ENCODE measurements at places on chromosomes 6 and 20. TPM values are rescaled to one million over a fixed set of nuclear protein-coding genes. Genes with fewer than 3 reads are reported as not detected.

DNA sequence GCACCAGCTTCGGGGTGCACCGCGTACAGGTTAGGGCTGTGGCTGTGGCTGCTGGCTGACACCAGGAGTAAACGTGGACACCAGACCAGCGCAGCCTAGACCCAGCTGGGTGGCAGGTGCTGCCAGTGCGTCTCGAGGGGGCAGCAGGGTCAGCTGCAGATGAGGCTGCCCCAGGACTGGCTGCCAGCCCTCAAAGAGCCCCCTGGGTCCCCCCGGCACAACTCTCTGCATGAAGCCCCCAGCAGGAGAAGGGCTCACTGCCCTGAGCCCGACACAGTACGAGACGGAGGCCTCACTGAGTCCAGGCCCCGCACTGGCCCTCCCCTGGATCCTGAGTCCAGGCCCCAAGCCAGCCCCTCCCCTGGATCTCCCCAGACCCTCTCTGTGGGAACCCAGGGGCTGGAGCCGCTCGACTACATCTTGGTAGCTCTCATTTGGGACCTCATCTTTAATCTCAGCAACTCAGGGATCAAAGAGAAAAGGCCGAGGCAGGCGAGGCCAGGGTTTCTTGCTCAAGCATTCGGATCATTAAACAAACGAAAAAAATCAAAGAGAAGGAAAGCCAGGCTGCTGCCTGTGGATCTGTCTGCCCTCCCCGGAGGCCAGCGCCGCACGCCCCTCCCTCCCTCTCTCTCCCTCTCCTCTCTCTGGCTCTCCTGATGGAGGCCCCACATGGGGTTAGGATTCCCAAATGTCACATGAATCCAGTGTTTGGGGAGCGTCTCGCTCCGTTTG is 7.0 kb upstream of the NKAIN4 start:
- ATAC-seq = peak; percentile 74

DNA sequence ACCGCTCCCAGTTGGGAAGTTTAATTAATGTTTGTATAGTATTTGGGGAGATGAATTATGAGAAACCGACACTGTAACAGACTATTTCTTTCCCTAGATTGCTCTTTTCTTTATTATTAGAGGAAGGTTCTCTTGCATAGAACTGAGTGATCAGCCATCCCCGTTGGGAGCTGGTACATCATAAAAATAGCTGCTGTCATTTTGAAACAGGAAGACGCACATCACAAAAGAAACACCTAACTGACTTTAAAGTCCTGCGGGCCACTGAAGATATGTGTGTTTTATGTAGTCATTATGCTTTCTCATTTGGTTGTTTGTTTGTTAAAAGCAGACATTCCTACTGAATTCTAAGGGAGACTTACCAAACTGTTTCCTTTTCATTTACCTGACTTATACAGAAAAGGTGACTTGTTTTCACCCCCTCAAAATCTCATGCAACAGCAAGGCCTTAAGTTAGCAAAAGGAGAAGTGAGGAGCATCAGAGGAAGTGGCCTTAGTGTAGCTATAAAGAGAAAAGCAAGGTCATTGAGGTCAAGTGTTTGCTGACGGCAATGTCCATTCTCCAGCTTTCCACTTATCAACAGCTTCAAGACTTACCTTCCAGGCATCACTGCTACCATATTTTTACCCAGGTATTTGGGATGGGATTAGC is 91.0 kb downstream of the PKHD1 start:
- ATAC-seq = no peak

DNA sequence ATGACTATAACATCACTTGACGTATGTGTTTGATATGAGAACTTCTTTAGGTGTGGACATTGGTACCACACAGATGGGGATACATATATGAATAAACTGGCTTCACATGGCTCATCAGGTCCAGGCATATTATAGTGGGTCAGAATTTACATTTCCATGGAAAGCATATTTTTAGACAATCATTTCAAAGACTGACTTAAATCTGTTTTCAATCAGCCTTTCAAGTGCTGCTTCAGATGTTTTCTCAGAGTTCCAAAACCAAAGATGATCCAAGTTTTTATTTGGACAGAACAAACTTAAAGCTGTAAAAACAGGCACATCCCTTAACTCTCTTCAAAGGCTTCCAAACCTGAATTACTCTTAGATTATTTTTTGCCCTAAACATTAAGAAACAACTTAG is 88.1 kb downstream of the PRSS35 start:
- no peak for ATAC-seq

DNA sequence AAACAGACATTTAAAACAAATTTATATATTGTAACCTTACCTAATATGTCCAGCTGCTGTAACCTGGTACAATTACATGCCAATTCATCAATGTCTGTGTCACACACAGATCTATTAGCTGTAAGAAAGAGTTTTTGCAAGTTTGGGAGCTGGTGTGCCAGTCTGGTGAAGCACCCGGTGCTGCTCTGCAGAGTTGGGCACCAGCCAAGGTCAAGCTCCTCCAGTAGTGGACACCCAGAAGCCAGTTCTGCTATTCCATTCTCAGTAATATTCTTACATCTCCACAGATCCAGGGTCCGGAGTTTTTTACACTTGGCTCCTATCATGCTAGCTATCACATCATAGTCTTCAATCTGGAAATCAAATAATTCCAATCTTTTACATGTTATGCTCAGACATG is 41.0 kb downstream of the POU3F2 start:
- no peak for ATAC-seq

GRCh38 chr6:34469499-34469898 is 3.6 kb downstream of the PACSIN1 start:
- no peak for ATAC-seq

DNA sequence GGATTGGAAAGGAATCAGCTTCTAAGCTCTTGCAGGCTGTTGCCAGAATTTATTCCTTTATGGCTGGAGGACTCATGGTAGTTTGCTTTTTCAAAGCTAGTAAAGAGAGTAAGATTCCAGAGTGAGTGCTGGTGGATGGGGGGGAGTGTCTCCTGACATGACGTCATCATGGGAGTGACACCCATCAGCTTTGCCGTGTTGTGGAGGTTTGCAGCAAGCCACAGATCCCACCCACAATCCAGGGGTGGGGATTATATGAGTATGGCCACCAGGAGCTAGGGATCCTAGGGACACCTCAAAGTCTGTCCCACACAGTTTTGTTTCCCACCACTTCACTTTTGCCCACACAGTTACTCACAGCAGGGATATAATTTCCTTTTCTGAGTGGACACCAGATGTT is 28.7 kb upstream of the PMEPA1 start:
- no peak for ATAC-seq

GRCh38 chr20:50216543-50217206 is 26.0 kb downstream of the CEBPB start:
- ATAC-seq = no peak

- ATAC-seq = no peak
Measured at GRCh38 chr6:118697554-118697953, 46.2 kb upstream of the CEP85L start.

DNA sequence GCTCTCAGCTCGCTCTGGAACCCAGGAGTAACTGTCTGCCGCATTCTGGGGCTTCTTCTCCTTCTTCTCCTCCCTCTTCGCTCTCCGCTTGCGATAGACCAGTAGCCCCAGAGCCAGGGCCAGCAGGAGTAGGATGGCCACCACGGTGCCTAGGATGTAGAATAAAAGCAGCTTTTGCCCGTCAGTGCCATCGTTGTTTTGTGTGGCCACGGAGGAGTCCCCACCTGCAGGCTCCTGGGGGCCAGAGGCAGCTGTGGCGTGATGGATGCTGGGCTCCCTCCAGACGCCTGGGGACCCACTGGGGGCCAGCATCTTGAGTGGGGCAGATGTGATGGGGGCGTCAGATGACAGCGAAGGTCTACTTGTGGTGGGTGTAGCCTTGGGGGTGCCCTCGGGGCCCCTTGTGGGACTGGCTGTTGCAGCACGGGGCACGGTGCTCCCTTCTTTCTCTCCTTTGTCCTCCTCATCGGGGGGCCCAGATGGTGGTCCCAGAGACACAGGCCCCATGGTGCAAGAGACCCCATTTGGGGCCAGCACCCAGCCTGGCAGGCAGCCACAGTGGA is 1.8 kb downstream of the CD93 start:
- no peak for ATAC-seq

DNA sequence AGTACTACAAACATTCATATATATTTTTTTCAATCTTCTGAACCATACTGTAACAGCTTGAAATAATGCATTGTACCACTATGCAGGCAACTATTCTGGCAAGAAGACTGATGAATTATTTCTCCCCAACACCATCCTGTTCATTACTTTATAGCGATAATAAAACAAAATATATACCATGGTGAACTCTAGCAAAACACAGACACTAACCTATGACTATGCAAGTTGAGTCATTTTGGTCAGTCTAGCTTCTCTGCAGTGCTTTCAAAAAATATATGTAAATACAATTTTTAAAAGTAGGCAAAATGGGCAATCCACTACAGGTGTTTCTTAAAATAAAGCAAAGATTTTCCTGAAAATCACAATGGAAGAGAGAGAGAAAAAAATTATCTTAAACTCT is 20.3 kb downstream of the PHIP start:
- no peak for ATAC-seq

DNA sequence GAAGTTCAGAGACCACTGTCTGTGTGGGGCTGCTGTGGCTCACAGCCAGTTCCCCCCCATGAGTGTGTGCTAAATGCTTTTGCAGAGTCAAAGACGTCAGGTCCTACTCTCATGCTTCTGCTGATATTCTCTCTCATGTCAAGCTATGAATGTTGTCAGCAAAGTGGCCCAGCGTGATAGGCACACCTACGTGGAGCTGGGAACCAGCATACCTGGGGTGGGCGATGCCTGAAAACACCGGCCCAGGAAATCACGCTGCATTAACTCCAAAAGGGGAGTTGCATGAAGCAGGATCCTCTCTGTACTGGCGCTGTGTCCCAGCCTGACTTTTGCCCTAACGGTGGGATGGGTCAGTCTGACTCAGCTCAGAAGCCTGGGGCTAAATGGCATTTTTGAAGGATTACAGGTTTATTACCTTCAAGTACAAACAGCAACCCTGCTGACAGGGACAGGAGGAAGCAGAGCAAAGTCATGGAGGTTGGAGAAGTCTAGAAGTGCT is 9.0 kb upstream of the MRPS10 start:
- ATAC-seq = peak; percentile 17

GRCh38 chr6:48378884-48379407 is 267.9 kb upstream of the PTCHD4 start:
- ATAC-seq = no peak

GRCh38 chr6:11763460-11764249 is 14.9 kb downstream of the ADTRP start:
- ATAC-seq = no peak

GRCh38 chr6:12270551-12271230 is 19.5 kb upstream of the EDN1 start:
- ATAC-seq = no peak

GRCh38 chr6:107625264-107625663 is 135.3 kb downstream of the SOBP start:
- ATAC-seq = no peak

GRCh38 chr6:35065870-35066269 is 75.3 kb downstream of the TCP11 start:
- no peak for ATAC-seq

- ATAC-seq = no peak
Measured at GRCh38 chr20:62929051-62929538, 2.8 kb upstream of the DIDO1 start.

- ATAC-seq = no peak
Measured at GRCh38 chr6:72724545-72724944, 102.7 kb downstream of the KCNQ5 start.

DNA sequence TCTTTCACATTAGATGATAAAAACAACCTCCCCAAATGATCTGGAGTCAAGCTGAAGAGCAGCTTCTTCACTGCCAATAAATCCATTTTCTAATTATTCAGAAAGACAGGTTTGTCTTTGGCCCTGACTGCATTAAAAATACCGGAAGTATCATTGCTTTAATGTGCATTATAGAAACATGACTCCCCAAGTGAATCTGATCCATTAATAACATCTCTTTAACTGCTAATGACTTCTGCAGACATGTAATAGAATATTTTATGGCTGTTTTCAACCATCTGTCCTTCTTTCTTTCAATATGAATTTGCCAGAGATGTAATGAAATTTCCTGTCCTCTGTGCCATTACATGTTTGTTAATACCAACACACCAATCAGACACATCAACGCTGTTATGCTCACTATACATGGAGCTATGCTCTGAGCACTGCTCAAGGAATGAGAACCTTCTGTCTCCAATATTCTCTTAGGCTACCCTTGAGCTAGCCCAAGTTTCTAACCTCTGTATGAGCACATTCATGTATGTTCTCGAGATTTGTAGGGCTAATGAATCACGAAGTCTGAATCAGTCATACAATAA is 87.8 kb downstream of the LYRM4 start:
- peak; percentile 57 for ATAC-seq

DNA sequence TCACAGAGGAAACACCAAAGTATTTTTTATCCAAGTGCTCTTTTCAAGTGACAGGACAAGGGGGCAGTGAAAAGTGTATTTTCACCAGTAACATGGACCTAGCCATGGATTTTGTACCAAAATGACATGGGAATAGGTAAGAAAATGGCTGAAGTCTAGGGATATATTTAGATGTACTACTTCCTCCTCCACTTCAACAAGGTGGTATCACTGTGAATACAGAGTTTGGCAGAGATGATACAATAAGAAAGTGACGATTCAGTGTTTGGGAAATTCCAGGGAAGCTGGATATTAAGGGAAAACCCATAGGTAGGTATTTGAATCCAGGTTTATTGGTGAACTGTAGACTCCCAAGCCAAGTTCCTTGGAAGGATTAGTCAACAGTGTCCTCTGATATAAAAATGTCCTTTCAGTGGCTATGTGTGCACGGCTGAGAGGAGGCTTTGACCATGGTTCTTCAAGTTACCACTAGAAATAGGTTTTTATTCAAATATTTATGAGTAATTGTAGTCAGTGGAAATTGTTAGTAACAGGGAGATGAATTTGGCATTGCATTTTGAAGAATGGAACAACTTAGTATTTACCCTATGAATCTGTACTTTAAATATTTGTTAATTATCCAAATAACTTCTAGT is 356.0 kb upstream of the CITED2 start:
- no peak for ATAC-seq

DNA sequence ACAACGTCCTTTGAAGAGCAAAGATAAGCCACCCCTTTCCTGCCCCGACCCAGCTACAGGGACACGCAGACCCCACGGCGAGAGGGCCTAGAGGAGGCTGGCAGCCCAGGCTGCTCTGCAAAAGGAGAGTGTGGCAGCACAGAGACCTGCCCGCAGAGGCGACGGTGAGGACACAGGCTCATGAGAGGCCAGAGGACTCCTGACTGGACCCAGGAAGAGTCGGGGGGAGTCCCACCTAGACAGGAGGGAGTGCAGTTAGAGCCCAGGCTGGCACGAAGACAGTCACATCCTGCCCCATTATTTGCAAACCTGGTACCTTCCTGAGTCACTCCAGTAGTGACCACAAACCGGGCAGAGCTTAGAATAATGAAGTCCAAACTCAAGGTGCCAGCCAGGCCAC is 227.7 kb upstream of the CDH4 start:
- ATAC-seq = no peak

GRCh38 chr20:49833483-49833882 is 20.9 kb downstream of the SLC9A8 start:
- no peak for ATAC-seq

TFAP2C gene
- total RNA-seq = 48.3 TPM

HAO1 gene
- not detected for total RNA-seq

GMEB2 gene
- total RNA-seq = 7.0 TPM

MUCL3 gene
- 0.31 TPM for total RNA-seq

GATA5 gene
- 0.14 TPM for total RNA-seq

NKAIN4 gene
- total RNA-seq = 24.2 TPM

NQO2 gene
- 14.4 TPM for total RNA-seq

ULBP2 gene
- 1.7 TPM for total RNA-seq

RSPO3 gene
- total RNA-seq = 0.23 TPM

LTB gene
- total RNA-seq = 1.1 TPM

GJA10 gene
- not detected for total RNA-seq

SLC26A8 gene
- total RNA-seq = 0.15 TPM

COQ3 gene
- 5.2 TPM for total RNA-seq

RCAN2 gene
- total RNA-seq = 12.3 TPM

FAM209B gene
- 0.46 TPM for total RNA-seq

STMND1 gene
- total RNA-seq = 0.05 TPM
